Upper lobe of left lung (tissue), 6 donors: ENCODE measurements at places on chromosomes 12 and 14.
A peak's percentile ranks its signal among the peaks of the same experiment; 100 is the strongest.

GRCh38 chr12:113120670-113121370 lies 14.7 kb downstream of the RASAL1 start:
- no peak for DNase-seq

DNA sequence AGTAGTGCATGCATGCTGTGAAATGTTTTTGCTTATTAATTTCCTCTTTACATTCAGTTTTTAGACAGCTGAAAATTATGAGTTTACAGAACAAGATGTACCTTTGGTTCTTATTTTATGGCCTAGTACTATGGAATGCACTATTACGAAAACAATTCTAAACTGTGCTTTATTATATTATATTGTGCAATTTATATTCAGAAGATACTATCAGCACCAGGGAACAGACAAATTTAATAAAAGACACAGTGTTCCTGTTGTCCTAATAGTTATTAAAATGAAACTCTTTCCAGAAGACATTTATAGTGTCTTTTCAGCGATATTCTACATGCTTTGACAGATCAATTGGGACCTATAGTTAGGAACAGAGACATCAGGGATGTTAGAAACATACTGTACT lies 427.3 kb downstream of the BTG1 start:
- DNase-seq: no peak

GRCh38 chr12:87603727-87604126 lies 425.5 kb downstream of the C12orf50 start:
- no peak for DNase-seq

DNA sequence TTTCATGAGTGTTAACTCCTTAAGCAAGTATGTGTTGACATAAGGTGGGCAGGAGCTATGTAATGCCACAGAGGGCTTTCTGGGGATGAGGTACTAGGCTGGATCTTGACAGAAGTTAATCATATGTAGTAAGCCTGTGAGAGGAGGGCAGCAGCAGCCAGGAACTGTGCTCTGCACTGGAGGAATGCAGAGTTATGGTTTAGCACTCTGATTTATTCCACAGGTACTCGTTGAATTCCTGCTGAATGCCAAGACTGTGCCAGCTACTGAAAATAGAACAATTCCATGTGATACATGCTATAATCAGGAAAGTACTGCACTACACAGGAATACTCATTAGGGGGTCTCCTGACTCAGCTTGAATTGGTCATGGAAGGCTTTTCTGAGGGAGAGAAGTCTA lies 58.7 kb downstream of the SUSD6 start:
- DNase-seq: no peak

DNA sequence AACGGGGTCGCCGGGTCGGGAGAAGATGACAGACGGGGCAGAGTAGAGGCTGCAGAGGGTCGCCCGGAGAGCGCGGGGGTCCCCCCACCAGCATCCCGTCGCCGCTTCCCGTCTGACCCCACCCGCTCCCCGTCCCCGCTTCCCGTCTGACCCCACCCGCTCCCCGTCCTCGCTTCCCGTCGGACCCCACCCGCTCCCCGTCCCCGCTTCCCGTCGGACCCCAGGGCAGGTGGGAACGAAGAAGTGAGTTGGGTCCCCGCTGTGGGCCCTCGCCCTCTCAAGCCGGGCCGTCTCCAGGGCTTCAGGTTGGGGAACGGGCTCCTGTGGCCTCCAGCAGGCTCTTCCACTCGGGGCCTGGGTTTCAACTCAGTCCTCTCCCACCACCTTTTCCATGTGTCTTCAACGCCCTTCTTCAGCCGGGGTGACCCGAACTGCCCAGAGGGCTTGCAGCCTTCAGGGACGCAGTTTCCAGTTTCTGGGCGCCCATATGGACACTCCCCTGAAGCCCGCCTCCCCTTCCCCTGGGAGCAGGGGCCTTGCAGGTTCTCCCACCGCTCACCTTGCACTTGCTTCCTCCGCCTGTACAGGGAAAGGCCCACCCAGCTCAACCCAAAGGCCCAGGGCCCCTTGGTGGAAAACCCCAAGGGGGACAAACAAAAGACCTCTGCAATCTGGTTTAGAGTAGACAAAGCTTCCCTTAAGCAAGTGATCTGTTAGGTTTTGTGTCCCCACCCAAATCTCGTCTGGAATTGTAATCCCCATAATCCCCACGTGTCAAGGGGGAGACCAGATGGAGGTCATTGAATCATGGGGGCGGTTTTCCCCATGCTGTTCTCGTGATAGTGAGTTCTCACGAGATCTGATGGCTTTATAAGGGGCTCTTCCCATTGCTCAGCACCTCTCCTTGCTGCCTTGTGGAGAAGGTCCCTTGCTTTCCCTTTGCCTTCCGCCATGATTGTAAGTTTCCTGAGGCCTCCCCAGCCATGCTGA lies 66.5 kb downstream of the TNFAIP2 start:
- DNase-seq: peak; percentile 69

DNA sequence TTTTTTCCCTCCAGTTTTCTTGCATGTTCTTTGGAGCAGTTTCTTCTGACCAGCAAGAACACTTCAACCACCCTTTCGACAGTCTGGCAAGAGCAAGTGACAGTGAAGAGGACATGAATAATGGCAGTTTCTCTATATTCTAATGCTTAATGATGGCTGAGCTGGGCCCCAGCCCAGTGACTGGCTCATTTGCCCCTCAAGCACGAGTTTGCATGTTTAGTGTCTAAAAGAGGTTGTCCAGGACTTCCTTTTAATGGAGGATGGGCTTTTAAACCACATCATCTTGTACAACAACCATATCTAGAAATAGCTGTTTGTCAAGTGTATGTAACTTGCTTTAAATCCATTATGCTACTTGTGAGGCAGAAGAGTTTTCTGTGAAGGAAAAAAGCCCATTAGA lies 28.4 kb downstream of the RAD9B start:
- no peak for DNase-seq

- no peak for DNase-seq
Measured at GRCh38 chr14:49250109-49250508, 336.1 kb downstream of the RPS29 start.

- DNase-seq: no peak
Measured at GRCh38 chr14:77979171-77979570, 179.3 kb downstream of the ADCK1 start.

GRCh38 chr12:32541754-32542374 lies 137.2 kb upstream of the DNM1L start:
- DNase-seq: no peak

DNA sequence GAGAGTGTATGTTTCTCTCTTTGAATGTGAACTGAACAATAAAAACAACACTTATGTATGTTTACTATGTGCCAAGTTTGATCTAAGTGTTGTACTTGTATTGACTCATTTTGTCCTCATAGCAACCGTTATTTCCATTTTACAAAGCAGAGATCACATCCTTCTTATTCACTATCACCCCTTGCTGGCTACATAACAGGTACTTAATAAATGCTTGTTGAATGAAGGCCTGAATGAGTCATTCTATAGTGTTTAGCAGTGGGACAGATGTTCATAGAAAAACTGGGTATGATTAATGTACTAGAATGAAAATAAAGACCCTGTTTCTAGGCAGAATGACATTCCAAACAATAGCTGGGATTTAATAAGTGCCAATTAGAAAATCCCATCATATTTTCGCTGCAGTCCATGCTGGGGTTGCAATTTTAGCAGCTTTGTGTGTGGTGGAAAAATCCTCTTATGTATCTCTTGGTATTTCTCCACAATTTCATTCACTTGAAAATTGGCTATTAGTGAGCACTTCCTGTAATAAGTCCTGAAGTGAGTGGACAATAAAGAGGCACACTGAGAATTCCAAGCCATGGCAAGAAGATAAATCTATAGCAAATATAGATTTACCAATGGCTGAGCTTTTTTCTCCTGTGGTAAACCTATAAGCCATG lies 86.0 kb downstream of the FAR2 start:
- no peak for DNase-seq

DNA sequence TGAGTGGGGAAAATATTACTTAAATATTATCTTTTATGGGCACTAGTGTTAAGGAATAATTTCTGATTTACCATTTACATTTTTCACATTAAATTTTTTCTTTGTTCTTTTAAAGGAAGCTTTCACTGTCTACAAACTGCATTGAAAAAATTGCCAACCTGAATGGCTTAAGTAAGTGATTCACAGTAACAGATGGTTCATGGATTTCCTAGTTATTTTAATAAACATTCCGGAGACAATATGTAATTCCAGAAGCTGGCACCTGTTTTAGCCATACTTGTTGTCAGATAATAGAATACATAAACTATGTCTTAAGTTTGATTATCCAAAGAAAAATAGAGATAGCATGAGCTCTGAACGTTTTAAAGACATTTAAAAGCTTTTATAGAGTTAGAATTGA lies 17.1 kb downstream of the DNAL1 start:
- DNase-seq: no peak

- peak; percentile 1 for DNase-seq
Measured at GRCh38 chr12:2343681-2344080, 290.9 kb downstream of the CACNA1C start.

- no peak for DNase-seq
Measured at GRCh38 chr12:47105914-47106674, 26.3 kb upstream of the AMIGO2 start.

DNA sequence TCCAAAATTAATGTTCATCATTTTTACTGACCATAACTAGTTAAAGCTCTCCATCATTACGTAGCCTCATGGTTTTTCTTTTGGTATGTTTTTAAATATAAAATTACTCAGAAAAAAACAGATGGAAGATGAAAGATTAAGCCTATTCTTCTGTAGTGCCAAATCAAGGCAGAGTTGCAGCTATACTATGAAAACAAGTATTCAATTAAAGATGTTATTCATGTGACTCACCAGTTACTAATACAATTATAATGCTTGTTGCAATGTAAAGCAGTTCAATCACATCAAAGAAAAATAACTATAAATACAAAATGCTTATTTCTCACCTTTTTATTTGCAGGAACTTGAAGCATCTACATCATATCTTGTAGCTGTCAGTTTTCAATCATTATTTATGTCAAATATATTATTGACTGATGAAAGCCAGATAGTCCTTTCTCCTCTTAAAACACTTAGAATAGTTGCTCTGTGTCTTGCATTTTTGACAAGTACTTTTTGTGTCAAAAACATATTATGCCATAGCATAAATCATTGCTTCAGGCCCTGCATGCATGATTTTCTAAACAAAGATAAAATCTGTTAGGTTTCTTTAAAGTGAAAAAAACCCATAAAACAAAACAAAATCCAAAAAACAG lies 36.0 kb upstream of the TRHDE start:
- DNase-seq: no peak

- DNase-seq: no peak
Measured at GRCh38 chr14:53391156-53391555, 238.0 kb upstream of the DDHD1 start.

DNA sequence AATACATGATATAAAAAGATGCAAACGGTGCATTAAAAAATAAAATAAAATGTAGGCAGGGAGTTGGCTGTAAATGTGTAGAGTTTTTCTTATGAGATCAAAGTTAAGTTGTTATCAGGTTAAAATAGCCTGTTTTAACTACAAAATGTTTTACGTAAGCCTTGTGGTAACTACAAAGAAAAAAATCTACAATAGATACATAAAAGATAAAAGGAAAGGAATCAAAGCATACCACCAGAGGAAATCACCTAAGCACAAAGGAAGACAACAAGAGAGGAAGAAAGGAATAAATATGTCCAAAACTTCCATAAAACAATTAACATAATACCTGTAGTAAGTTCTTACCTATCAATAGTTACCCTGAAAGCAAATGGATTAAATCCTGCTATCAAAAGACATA lies 12.2 kb downstream of the NELL2 start:
- no peak for DNase-seq

DNA sequence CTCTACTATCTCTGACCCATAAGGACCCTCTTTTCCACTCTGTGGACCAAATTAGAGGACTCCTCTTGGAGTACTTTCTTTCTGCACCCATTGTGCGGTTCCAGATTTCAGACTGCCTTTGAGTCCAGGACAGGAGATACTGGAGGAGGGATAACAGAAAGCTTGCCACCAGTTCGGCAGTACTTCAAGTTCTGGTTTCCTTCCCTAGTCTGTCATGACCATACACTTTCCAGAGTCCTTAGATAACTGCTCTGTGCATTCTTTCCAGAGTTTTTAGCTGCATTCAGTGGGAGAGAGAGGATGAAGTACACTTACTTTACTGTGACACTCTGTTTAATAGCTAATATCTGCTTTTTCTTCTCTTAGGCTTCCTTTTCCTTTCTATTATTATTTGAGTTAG lies 54.8 kb upstream of the OSBPL8 start:
- no peak for DNase-seq

- no peak for DNase-seq
Measured at GRCh38 chr12:4700621-4701026, 19.6 kb upstream of the GALNT8 start.

- no peak for DNase-seq
Measured at GRCh38 chr12:4555804-4556203, 6.2 kb upstream of the DYRK4 start.

GRCh38 chr12:89386138-89386537 lies 33.8 kb upstream of the DUSP6 start:
- DNase-seq: no peak
